ENCODE measurements at places on chromosomes 1 and 21.

- DNase-seq = no peak
Measured at GRCh38 chr1:32071758-32072621, 749 bp upstream of the TMEM39B start.

GRCh38 chr21:38958940-38959691 is 153.4 kb downstream of the ETS2 start:
- peak; percentile 77 for DNase-seq

DNA sequence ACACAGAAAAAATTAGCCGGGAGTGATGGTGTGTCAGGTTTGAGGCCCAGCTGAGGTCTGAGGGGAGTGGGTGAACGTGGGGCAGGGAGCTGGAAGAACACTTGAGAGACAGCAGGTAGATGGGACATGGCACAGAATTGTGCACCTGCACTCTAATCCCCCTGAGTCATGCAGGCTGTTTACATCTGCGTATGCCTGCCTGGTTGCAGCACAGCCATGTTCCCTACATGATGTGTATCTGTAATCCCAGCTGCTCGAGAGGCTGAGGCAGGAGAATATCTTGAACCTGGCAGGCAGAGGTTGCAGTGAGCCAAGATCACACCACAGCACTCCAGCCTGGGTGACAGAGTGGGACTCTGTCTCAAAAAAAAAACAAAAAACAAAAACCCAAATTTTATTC is 44.8 kb downstream of the ATP5PO start:
- no peak for DNase-seq

DNA sequence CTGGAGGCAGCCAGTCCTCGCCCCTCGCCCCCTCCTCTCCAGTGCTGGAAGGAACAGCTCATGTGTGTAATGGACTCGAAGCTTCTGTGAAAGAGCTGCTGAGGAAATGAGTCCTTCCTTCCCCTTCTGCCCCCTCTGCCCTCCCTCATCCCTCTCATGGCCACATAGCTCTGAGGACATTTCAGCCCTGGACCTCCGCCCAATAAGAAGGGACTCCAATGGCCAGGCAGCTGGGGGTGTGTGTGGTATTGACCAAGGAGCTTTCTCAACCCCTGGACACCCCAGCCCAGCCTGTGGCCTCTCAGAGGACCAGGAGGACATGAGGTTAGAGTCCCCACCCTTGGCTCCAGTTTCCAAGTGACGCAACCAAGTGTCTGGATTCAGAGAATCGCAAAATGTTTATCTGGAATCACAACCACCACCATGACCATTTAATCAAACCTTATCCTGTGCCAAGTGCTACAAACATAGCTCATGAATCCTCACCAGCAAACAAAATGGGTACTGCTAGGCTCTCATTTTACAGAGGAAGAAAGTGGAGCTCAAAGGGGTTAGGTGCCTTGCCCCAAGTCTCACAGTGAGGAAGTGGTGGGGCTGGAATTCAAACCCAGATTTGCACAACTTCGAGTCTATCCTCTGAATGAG is 47.8 kb upstream of the ECE1 start:
- peak; percentile 98 for DNase-seq

DNA sequence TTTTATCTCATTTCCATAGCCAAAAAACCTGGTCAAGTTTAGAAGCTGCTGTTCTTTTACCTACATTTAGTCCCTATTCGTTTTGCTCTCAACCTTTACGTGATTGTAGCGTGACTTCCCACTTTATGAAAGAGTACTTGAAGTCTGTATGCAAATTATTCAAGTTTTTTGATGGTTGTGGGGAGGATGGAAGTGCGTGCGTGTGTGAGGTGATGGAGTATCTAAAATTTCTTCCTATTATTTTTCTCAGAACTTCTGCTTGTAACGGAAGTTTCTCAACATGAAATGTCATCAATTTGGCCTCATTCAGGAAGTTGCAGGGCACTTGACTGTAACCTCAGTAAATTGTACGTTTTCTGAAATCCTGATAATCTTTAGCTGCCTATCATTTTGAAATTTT is 64.0 kb downstream of the SAMSN1 start:
- peak; percentile 11 for DNase-seq

GRCh38 chr1:14666373-14666772 is 67.9 kb downstream of the KAZN start:
- no peak for DNase-seq

- DNase-seq = no peak
Measured at GRCh38 chr1:93014168-93014567, 52.9 kb upstream of the DIPK1A start.

DNA sequence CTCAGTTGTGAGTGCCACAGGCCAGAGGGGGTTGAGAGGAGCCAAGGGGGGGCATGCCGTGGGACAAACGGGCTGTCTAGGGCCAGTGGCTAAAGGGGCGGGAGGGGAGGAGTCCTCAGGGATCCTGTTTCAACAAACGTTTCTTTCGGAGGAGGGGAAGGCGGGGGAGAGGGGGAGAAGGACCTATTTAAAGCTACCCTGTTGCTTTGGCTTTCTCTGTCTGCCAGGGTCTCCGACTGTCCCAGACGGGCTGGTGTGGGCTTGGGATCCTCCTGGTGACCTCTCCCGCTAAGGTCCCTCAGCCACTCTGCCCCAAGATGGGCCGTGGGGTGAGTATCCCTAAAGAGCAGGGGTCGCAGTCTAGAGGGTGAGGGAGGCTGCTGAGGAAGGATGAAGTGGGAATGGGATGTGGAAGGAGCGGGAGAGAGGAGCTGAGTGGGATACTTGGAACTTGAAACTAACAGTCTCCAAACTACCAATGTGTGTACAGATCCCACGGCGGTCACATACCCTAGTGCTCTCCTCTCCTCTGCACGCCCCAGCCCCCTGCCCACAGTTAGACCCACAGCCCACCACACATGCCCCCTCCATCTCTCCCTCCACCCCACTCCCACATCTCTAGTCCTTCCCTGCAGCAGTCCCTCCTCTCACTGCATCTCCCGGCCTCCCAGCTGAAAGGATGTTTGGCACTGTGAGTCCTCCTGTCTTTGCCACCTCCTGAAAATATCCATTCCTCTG is at the start of gene ATP1A2:
Gene ATP1A2, plus strand, starts transcription at position 215 of the 738 bp plus-strand sequence. Its CDS starts 103 bp downstream, at position 318.
- DNase-seq = no peak

GRCh38 chr1:221335161-221336101 is 406.5 kb downstream of the DUSP10 start:
- peak; percentile 28 for DNase-seq

DNA sequence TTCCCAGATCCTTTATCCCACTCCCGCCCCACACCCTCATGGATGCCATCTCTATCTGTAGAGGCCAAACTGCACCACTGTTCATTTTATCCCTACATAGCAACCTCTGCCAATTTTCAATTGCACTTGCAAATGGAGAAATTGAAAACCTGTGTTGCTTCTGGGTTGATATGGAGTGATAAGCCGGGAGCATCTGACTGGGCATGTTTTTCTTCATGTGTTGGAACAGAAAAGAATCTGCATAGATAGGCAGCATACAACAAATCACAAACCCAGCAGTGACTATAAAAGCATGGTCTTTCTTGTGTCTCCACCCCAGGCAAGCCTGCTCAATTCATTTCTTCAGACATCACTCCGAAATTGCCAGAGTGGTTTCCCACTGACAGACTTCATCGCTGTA is 608.8 kb upstream of the CAMK1G start:
- no peak for DNase-seq

- no peak for DNase-seq
Measured at GRCh38 chr1:38962560-38962959, 20.9 kb upstream of the RHBDL2 start.

- DNase-seq = no peak
Measured at GRCh38 chr1:29395736-29396437, 159.6 kb downstream of the PTPRU start.

GRCh38 chr21:38499296-38499695 is 1.0 kb upstream of the ERG start:
- no peak for DNase-seq

DNA sequence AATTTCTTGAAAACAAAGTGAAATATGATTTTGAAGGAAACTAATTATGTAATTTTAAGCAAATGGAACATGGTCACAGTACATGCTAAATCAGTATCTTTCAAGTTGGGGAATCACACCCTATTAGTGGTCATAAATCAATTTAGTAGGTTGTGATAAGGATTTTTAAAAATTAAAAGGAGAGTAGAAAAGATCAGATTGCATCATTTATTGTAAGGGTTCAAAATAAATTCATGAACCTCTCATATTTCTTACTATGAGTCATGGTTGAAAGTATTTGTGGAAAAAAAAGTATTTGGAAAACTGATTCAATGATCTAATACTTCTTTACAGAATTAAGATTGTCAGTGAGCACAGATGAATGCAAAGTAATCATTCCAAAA is 14.6 kb downstream of the ADSS2 start:
- DNase-seq = no peak

GRCh38 chr21:45442276-45442675 is 37.3 kb downstream of the COL18A1 start:
- no peak for DNase-seq

GRCh38 chr1:101438359-101438758 is 201.5 kb downstream of the S1PR1 start:
- no peak for DNase-seq

- no peak for DNase-seq
Measured at GRCh38 chr21:20445971-20446370, 552.2 kb upstream of the NCAM2 start.

DNA sequence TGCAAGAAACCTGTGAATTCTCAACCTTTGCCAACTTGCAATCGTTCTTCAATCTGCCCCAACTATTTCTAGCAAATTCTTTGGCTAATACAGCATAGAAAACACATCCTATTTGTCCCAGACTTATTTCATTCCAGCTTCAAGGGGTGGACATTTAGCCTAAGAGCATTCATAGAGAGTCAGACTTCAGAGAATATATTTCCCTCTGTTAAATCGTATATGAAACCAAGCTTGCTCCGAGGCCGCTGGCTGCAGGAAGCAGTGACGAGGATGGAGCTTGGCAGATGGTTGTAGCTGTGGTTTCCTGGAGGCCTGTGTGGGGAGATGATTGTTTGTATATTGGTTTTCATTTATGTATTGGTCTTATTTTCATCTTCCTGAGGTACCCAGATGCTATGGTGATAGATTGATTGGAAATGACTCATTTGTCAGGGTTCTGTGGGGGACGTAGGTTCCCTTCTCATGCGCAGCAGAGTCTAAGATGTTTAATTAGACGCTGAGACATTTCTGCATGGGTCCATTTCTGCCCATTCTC is 26.1 kb downstream of the MAN1C1 start:
- no peak for DNase-seq

GRCh38 chr1:29974316-29974724 is 738.0 kb downstream of the PTPRU start:
- DNase-seq = no peak

DNA sequence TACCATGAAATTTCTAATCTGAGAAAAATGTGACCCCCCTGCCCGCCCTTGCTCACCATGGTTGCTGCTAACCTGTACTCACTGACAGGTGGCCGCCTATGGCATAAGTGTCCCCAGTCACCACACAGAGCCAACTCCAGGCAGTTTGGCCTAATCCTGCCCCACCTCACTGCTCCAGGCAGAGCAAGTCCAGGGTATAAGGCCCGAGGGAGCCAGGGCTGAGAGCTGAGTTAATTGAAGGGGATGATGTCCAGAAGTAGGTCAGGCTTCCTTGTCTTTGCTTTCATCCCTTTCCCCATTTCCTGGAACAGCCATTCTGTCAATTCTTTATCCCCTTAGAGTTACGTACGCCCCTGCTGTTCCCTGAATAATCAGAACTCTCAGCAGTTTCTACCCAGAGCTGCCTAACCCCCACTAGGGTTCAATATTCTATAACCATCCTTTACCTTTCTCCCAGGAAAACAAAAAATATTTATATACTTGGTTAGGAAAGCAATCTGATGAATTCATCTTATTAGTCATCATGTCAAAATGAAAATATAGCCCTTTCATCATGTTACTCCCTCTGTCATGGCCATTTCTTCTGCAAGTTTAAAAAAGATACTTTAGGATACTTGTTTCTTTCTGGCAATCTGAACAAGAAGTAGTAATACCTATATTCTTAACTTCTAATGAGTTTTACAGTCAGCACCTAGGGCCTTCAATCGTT is 29.4 kb upstream of the CD101 start:
- no peak for DNase-seq

DNA sequence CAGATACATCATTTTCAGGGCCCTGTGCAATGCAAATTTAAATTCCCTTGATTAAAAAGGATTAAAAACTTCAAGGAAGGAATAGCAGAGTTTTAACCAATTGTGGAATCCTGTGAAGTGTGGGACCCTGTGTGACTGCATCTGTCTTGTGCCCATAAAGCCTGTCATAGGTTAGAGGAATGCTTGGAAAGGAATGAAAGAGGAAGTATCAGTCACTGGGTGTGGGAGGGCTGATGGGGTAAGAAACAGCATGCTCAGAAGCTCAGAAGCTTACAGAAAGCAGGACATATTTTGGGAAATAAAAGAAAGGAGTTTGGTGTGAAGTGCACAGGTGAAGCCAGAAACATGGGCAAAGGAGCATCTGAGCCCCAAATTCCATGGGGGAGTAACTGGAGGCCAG is 150.8 kb upstream of the ETV3 start:
- DNase-seq = no peak

DNA sequence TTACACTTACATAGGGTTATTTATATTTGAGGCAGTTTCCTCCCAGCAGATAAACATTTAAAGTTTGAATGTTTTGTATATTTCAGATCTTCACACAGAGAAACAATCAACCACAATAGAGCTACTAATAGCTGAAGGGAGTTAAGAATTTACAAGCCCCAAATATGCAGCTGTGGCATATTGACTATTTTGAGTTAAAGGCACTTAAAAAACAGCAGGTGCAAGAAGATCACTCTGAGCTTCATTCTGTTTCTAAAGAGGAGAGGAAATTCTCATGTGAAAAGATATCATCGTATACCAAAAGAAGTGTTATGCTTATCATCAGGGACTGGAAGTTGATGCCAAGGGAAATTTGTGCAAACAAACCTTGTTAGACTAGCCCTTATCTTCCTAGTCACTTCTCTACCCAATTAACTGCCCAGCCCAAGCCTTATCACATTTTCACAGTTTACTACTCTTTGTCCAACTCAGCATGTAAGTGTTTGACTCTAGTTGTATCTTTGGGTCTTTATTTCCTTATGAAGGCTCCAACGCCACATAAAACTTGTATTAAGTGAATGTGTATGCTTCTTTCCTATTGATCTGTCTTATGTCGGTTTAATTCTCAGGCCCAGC is 66.3 kb upstream of the COG2 start:
- DNase-seq = no peak

DNA sequence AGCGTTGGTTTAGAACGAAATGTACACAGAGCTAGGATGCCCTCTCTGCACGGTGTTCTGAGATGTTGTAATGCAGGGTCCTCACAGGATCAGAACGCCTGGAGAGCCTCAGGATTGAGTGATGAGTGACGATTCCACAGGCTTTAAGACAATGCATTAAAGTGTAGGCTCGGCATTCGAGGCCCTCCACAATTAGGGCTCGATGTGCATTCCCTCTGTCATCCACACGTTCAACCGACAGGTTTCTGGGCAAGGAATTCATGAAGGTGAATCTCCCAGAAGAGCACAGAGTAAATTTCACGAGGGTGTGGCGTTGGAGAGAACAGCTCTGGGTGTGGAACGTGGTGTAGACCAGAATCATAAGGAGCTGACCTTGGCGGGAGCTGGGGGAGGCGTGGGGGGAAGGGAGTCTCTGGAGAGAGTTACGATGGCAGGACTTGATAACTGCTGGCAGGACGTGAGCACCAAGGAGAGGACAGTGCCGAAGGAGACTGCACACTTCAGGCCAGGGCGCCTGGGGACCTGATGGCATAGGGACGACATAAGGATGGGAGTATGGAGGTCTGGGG is 51.0 kb upstream of the EFHD2 start:
- no peak for DNase-seq

GRCh38 chr1:14884614-14885175 is 268.9 kb upstream of the TMEM51 start:
- DNase-seq = no peak

- no peak for DNase-seq
Measured at GRCh38 chr1:222786121-222786520, 28.7 kb upstream of the DISP1 start.
